Effector memory CD4-positive, alpha-beta T cell (primary cell): ENCODE measurements at places on chromosomes 13 and 19.

DNA sequence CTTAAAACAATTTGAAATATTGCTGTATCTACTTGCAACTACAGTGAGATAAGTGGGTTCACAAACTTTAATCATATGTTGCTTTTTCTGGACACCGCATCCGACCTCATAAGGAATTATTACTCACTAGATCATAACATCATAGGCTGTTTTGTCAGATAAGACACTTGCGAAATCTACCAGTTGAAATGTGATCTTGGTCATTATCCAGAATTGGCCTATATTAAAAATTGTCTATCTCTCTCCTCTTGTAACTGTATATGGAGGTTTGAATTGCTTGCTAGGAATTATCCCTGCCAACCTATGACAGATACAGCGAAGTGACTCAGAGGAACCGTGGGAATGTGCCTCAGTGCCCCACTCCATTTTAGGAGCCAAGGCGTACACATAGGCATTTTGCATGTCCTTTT lies 117.0 kb upstream of the POSTN start:
- no peak for DNase-seq

DNA sequence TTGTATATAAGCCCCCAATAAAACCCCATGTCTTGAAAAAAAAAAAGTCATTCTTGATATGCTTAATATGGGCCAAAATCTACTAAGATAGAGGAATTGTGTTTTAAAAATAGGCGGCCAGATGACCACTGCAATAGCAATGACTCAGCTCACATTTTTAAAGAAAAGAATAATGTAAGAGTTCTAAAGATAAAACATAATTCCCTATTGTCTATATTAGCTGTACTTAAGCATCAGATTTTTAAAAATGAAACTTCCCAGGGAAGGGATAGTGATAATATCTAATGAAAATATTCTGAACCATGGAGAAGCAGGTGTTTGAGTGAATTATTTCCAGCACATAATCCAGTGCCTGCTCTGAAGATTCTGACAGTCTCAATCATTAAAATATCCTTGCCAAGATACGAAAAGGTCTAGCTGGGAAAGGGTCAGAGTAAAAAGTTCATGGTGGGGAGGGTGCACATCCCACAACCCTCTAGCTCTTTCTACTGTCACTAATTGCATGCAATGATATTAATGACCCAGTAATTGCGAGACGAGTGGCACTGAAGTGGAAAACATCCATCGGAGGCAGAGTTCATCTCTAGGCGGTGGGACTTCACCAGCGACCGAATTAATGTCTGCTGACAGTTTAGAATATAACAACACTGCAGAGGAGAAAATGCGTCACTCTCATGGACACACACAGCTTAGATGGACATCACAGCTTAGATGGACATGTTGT lies 31.6 kb downstream of the EFNB2 start:
- DNase-seq: no peak

- DNase-seq: no peak
These were observed 20.3 kb upstream of the GGACT start for GRCh38 chr13:100608906-100609305.

DNA sequence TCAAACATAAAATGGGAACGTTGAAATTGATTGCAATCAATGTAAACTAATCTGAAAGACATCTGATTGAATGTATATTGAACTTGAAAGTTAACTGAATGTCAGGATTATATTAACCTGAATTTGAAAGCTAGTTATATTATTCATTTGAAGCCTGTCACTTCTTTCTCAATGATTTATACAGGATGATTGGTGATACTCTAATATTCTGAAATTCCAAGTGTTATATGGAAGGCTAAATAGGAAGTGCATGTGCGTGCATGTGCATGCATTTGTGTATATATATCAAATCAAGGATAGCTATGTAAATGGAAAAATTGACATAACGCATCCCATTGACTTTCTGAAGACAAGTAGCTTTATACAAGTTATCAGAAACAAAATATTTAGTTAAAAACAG lies 143.3 kb downstream of the LMO7 start:
- no peak for DNase-seq

GRCh38 chr19:10137751-10138682 lies 18.3 kb upstream of the EIF3G start:
- no peak for DNase-seq

DNA sequence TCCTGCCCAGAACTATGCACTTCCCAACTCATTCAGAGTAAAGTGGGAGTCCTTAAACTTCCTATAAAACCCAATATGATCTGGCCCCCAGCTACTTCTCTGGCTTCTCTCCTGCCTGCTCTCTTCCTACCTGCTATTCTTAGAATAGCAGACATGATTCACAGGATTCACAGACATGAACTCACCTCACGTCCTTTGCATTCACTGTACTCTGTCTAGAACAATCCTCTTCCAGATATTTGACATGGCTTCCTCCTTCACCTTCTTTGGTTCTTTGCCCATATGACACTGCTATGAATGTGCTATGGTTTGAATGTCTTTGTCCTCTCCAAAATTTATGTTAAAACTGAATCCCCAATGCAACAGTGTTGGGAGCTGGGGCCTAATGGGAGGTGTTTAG lies 154.9 kb downstream of the UGGT2 start:
- DNase-seq: no peak

- DNase-seq: no peak
These were observed 19.6 kb downstream of the FRY start for GRCh38 chr13:32051156-32051555.

DNA sequence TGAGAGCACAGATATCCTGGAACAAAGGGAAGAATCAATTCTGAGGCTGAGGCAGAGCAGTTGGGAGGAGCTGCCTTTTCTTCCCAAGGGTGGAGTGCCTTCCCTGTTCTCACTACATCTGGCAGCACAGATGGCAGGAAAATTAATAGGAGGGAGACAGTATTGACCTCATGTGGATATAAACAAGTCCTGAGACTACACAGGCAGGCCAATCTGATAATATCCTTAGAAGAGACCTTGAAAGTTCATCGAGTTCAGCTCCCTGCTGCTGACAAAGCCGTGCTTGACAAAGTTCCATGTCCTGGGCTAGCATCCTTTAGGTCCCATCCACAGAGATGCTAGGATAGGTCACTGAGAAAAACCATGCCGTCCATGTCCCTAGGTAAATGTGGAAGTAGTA lies 1451.5 kb downstream of the EFNB2 start:
- DNase-seq: no peak

DNA sequence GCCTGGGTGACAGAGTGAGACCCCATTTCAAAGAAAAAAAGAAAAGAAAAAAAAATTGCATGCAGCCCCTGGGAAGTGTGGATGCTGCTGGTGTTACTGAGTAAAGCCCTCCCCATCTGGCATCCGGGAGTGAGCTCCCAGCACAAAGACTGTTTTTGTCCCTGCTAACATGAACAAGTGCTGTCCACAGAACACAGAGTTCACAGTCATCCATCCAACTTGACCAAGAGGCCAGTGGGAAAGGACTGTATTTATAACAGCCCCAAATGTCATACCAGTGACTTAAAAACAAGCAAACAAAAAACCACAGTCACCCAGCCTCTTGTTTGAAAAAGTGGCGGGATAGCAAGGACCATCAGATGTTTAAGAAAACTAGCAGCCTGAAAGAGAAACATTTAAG lies 10.8 kb downstream of the FBXO17 start:
- no peak for DNase-seq

- no peak for DNase-seq
These were observed 29.4 kb downstream of the DIAPH3 start for GRCh38 chr13:60134376-60134775.

DNA sequence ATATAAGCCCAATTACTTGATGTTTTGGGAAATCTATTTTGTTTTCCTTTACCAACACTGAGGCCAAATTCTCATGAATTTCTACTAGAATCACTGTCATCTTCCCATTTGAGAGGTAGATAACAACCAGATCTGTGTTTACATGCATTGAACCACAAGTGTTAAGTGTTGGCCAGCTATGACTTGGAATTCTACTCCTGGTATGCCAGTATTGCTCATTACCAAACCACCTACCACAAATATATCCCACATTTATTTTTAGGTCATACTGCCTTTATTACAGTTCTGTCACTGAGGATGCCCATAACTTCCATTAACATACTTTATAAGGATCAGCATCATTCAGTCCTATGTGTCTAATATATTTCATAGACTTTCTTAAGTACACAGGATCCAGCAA lies 328.9 kb downstream of the DIAPH3 start:
- no peak for DNase-seq

- DNase-seq: peak; percentile 46
These were observed 7.7 kb downstream of the PGLYRP1 start for GRCh38 chr19:46014941-46015686.

- no peak for DNase-seq
These were observed 124.5 kb upstream of the CSNK1A1L start for GRCh38 chr13:37229931-37230330.

GRCh38 chr19:16259385-16260159 lies 61.9 kb downstream of the AP1M1 start:
- DNase-seq: no peak

DNA sequence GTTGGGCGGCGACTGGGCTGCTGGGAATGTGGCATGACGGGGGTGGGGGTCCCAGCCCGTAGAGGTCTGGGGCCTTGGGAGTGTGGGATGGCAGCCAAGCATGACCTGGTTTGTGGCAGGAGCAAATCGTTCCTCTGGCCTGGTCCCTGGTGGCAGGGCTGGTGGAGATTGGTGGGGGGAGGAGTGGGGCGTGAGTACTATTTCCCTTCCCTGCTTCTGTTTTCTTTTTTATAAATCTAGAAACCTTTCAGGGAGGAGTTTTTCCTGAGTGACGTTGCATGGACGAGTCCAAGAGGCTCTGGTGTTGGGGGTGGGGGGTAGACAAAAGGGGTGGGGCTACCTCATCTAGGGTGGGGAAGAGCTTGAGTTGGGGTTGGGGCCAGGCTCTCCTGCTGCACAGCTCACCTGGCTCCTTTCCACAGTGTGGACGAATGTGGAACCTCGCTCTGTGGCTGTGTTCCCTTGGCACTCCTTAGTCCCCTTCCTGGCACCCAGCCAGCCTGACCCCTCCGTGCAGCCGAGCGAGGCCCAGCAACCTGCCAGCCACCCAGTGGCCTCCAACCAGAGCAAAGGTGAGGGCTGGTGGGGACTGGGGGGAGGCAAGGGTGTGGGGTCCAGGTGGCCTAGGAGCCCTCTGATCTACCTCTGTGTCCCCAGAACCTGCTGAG lies 15.4 kb upstream of the PRR19 start:
- DNase-seq: no peak

DNA sequence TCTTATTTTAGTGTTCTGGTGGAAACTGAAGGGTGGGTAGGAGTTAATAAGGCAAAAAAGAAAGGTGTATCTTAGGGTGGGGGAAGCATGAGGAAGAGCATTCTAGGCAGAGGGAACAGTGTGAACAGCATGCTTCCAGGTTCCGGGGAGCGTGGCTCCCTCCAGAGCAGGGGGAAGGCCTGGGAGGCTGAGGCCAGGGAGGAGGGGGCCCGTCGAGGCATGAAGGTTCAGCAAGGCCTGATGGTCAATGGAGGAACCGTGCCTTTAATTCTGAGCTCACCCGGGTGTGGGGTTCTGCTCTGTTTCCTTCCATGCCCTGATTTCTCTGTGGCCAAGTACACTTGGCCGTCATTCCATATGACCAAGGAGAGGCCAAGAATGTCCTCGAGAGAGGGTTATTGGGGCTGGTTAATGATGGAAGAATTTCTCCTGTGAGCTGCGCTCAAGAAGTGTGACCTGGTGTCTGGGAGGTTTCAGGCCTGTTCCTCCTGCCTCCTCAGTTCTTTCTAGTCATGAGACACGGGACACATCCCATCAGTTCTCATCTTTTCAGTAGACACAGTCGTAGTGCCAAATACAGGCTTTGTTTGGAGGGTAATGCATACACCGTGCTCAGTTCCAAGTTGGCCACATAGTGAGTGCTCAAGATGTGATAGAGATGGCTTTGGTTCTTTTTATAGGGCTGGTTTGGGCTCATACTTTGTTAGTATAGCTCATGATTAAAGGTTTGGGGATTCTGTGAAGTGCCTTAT lies 73.6 kb downstream of the SIPA1L3 start:
- DNase-seq: no peak

DNA sequence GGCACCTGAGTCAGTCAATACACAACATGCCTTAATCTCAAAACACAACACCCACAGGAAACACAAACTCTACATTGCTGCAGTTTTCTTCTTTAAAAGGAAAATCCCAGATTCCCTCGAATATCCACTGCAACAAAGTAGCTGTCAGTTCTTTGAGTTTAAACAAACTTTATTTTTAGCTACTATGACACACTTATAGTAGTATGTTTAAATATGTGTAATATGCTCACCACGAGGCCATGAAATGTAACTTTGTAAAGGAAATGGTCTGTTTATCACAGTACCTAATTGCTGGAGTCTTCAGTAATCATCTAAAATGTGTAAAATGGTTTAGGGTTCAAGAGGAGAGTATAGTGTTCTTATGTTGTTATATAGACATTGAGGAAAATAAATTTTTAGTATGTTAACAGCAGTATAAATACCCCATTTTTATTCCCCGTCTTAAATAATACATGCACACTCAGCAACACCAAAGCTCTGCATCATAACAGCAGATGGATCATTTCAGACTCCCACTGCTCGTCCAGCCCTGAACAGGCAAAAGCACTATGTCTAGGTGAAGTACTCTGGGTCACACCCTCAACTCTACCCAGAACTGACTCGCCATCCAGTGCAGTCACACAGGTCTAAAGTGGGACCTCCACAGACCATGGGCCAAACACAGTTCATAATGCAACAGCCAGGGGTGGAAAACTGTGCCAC lies 20.6 kb downstream of the TUBGCP3 start:
- no peak for DNase-seq

GRCh38 chr13:79481685-79482052 lies 714 bp downstream of the NDFIP2 start:
- peak; percentile 32 for DNase-seq

GRCh38 chr13:75196147-75196837 lies 285.7 kb downstream of the TBC1D4 start:
- no peak for DNase-seq

DNA sequence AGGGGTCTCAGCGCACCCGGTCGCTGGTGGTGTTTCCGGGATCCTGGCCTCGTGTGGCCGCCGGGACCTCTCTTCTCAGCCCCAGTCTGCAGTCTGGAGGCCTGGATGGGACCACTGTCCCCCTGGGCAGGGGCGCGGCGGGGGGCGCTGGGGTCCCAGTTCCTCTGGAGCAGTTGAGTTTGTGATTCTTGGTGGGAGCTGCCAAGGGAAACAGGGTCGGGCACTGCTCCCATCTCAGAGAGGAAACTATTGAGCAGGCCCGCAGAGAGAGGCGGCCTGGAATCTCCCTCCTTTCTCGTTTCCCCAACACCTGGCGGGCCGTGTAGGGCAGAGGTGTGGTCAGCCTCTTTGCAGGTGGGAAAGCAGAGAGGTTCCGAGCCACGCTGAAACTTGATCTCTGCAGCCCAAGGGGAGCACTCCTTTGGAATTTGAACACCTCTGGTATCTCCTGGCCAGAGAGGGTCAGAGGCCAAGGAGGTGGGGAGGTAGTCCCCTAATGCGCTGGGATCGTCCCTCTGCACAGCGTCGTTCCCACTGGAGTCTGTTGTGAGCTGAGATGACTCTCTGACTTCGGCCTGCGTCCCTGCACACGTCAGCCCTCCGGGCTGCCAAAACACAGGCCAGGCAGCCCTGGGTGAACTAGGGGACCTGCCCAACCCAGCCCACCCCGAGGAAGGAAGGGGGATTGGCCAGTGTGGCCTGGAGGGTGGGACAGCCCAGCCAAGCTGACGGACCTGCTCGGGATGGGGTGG lies 741 bp downstream of the PLEKHF1 start:
- DNase-seq: no peak
